ENCODE measurements at places on chromosomes 11 and 22. TPM values are rescaled to one million over a fixed set of nuclear protein-coding genes. Genes with fewer than 3 reads are reported as not detected.

The SLC17A6 gene
- total RNA-seq, result 1.6 TPM

The NXPE2 gene
- total RNA-seq, result not detected

The OR5D14 gene
- not detected for total RNA-seq

The KRTAP5-9 gene
- total RNA-seq, result not detected

GRCh38 chr11:78372114-78372768 lies 45.4 kb downstream of the GAB2 start:
- no peak for DNase-seq

The DDX25 gene
- total RNA-seq, result 17.9 TPM

GRCh38 chr11:76824083-76824939 lies 36.4 kb upstream of the ACER3 start:
- DNase-seq, result no peak

The FAM180B gene
- total RNA-seq, result not detected

DNA sequence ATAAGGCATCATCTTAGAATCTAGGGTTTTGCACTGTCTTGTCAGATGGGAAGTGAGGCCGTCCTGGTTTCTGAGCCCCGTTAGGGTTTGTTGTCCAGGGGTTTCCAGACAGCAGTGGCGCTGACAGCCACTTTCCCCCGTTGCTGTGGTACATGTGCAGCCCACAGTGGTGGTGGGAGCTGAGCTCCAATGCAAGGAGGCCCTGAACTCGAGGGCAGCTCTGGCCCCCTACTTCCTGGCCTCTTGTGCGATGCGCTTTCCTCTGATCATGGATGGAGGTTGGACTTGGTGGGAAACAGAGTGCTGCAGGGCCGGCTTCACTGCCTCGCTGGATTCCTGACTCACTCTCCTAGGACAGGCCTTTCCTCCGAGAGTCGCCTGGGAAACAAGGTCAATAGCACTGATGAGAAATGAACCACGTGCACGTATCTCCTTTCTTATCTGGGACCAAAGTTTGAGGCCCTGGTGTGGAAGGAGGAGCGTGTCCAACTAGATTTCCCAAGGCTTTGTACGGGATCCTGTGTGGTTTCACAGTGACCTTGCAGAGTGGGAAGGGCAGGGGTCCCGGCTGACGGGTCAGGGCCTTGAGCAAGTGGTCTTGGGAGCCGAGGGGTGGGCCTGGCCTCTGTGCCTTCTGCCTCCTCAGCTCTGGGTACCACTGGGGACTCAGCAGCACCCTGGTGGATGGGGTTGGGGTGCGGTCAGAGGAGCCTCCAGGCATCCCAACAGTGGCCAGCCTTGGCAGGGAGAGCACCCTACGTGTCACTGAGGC lies 3.7 kb downstream of the PHRF1 start:
- no peak for DNase-seq

DNA sequence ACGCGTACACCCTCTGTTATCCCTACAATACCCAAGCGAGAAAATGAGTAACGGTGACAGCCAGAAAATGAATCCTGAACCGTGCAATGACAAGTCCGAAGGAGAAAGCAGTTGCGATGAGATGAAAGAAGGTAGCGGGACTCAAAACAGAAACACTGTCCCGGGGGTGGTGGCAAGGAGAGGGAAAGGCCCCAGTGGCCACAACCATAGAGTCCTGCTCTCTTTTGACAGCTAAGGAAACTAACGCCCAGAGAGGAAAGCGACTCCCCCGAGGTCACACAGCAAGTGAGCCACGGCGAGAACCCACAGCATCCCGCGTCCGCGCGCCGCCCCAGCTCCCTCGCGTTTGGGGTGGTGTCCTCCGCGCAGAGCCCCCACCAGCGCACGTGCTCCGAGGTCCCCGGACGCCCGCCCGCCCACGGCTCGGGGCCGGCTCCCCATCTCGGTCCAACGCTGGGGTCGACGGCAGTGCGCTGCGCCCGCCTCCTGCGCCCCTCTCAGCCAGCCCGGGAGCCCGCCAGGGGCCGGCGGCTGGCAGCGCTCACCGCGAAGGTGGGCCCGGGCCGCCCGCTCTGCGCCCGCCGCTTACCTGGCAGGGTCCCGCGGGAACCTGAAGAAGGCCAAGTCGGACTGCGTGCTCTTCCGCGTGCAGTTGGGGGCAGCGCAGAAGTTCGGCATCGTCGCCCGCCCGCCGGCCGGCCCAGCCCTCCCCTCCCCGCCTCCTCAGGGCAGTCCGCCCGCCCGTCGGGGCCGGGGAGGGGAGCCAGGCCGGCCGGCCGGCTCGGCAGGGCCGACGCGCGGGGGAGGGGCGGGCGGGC lies 564 bp downstream of the THAP12 start:
- DNase-seq, result peak; percentile 55

DNA sequence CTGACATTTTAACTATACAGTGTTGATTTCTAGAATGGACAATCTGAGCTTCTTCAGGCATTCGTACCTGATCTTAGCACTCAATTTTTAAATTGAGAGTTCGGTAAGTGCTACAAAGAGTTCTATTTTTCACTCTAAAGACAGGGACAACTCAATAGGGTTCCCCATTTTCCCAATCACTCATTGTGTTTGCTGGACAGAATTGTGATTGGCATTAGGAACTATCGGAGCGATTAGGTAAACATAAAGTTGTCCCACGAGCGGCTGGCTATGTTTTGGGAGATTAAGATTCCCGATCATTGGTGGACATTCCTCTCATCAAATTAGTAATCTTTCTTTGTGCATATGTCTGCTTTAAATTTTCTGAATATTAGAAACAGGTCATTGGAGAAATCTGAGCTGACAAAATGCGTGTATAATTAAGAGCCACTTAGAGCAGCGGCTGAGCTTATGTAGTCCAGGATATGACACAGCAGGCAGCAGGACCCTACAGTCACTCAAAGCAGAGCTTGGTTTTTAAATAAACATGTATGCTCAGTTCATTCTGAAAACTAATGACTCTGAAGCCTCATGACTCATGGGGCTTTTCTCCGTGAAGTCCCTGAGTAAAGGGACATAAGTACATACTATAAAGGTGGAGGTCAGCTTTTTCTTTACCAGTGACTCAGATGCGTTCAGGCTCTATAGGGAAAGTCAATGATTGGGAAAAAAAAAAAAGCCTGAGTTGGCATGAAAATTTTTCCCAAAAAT lies 109.4 kb downstream of the GRIA4 start:
- DNase-seq, result no peak

- no peak for DNase-seq
These were observed 20.8 kb upstream of the ZBED5 start for GRCh38 chr11:10878408-10879214.

DNA sequence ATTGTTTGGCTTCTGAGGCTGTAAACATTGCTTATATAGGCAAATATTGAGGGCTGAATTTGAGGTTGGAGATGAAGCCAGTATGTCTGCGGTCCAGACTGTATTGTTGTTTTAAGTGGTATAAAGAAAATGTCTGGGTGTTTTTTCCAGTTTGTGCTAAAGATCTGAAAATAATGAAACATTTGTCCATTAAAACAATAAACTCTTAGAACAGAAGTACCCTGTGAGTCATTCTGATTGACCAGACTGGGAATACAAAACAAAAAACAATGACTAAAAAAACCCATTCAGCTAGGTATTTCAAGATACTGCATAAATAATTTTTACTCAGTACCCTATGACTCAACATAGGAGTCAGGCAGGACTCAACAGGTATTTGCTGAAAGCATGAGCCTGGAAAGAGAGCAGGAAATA lies 20.4 kb downstream of the ALKBH8 start:
- no peak for DNase-seq

The APOL5 gene
- not detected for total RNA-seq

GRCh38 chr11:306645-307371 lies 808 bp upstream of the IFITM2 start:
- DNase-seq, result no peak

DNA sequence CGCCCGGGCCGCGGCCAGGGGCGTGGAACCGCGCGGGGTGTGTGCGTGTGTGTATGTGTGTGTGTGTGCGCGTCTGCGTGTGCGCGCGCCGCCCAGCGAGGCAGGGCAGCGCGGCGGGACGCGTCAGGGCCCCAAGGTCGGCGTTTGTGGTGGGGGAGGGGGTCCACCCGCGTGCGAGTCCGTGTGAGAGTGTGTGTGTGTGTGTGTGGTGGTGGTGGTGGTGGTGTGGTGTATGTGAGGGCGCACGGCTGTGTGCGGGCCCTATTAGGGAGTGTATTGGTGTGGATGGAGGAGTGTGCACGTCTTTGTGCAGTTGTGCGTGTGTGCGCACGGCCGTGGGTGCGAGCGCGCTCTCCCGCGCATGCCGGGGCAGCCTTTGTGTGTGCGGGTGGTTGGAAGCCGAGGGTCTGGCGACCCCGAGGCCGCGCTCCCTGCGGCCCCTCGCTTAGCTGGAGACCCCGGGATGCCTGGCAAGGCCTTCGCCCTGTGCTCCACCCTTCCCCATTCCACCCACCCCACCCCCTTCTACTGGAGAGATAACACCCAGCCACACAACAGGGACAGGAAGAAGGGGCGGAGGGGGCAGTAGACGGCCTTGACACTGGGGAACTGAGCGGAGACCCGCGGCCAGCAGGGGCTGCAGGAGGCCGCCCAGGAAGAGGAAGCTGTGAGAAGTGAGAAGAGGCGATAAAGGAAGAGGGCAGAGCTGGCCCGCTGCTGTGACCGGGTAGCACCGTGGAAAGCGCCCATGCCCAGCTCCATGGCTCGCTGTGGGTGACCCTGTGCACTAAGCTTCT lies 528 bp upstream of the ARRB1 start:
- DNase-seq, result no peak

- no peak for DNase-seq
These were observed 10.9 kb upstream of the MRPL23 start for GRCh38 chr11:1936072-1936780.

The CCDC81 gene
- total RNA-seq, result 1.4 TPM

The C11orf52 gene
- total RNA-seq, result 2.2 TPM

All from H1 (cell line).